ENCODE measurements at places on chromosomes 6 and 20.

GRCh38 chr6:161139766-161140553, 133.9 kb downstream of the AGPAT4 start:
- DNase-seq, result no peak

DNA sequence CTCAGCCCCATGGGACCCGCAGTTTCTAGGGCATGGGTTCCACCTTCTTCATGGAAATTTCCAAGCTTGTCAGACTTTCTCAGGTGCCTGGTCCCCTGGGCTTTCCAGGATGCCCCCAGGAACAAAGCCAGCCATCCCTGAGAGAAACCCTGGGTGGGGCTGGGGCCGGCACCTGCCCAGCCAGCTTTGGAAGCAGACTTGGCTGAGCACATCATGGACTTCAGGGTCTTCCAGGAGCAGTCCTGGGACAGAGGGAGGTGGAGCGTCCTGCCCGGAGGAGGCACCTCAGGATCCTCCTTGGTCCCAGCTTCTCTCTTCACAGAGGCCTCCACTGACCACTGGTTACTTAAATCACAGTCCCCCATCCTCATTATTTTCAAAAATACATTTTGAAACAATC, 13.5 kb downstream of the MYT1 start:
- DNase-seq, result no peak

DNA sequence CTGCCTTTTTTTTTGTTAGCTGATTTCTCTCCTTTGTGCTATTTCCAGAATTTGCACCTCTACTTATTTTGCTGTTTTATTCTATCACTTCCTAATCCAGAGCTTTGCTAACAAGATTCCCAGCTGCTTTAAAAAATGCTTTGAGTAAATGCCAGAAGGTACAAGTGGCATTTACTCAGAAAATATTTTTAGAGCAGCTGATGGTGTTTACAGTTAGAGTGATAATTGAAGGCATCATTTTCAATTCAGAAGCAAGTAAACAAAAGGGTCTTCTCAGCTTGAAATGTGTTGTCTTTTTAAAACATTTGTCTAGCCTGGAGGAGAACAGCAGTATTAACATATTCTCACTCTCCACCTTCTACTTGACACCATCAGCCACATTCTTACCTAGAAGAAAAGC, 99.9 kb downstream of the OTOR start:
- DNase-seq, result no peak

- no peak for DNase-seq
These were observed 734.3 kb downstream of the QKI start for GRCh38 chr6:164148788-164149187.

- no peak for DNase-seq
These were observed 317.2 kb upstream of the AGPAT4 start for GRCh38 chr6:161590961-161591627.

GRCh38 chr6:170167657-170168159, 123.2 kb downstream of the DLL1 start:
- no peak for DNase-seq

DNA sequence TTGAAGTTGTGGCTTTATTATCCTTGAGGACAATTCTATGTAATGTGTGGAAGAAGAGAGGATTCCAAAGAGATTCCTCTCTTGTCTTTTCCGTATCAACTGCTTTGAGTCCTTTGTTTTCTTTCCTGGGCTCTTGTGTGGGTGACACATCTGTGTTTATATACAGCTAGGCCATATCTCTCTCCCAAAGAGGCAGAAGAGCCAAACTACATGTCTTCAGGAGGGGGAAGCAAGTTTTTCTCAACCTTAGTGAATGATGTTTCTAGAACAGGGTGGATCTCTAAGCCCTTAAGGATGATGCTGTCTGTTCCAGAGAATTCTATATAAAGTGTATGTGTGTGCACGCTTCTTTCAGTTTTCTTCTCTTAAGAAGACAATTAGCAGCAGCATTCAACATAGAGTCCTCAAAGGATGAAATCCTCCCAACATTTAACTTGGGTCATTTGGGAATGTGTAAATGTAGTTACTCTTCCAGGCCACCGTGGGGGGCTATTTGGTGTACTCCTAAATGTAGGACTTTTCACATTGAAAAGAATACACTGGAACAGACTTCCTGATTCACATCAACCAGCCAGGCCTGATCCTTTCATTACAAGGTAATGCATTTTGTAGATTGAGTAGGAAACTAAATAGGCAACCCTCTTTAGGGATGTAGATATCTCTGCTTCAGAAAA, 92.8 kb upstream of the EEF1E1 start:
- no peak for DNase-seq

GRCh38 chr20:43824309-43825050, 90.2 kb upstream of the TOX2 start:
- peak; percentile 17 for DNase-seq

GRCh38 chr20:57369596-57369995, 18.5 kb downstream of the RAE1 start:
- no peak for DNase-seq

GRCh38 chr6:64644024-64644423, 1008.4 kb downstream of the PHF3 start:
- no peak for DNase-seq

- DNase-seq, result no peak
These were observed 12.1 kb downstream of the MANBAL start for GRCh38 chr20:37301558-37301957.

DNA sequence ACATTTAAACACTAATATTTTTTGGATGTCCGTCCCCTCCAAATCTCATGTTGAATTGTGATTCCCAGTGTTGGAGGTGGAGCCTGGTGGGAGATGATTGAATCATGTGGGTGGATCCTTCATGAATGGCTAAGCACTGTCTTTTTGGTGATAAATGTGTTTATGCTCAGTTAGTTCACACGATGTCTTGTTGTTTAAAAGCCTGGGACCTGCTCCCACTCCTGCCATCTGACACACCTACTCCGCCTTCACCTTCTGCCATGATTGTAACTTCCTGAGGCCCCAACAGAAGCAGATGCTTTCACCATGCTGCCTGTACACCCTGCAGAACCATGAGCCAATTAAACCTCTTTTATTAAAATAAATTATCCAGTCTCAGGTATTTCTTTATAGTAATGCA, 114.7 kb downstream of the TNFAIP3 start:
- DNase-seq, result no peak

GRCh38 chr20:219290-220115, 7.6 kb upstream of the DEFB129 start:
- DNase-seq, result no peak

DNA sequence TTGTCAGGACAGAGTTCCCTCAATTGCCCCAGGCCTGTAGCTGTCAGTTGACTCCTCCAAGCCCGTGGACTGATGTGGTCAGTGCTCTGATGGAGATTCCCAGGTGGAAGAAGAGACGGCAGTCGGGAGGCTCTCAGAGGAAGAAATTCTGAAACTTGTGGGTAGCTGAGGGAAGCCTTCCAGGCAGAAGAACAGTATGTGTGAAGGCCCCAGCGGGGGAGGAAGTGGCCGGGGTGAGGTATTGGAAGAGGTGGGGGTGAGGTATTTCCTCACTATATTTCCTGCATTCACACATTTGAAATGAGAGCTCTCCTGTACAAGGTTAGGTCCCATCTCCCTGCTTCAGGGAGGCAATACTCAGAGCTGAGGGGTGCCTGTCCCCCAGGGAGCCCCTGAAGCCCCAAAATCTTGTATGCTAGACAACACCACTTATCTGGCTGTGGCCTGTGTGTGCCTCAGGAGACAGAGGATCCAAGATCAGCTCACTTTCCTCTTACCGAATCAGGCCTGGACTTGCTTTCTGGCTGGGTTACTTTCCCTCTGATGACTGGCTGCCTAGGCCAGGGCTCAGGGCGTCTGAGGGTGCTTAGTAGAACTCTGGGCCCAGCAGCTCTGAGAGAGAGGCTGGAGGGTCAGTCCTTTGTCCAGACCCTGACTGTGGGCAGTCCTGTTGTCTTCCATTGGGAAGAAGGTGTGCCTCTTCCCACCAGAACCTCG, 49.3 kb upstream of the MYL9 start:
- no peak for DNase-seq

DNA sequence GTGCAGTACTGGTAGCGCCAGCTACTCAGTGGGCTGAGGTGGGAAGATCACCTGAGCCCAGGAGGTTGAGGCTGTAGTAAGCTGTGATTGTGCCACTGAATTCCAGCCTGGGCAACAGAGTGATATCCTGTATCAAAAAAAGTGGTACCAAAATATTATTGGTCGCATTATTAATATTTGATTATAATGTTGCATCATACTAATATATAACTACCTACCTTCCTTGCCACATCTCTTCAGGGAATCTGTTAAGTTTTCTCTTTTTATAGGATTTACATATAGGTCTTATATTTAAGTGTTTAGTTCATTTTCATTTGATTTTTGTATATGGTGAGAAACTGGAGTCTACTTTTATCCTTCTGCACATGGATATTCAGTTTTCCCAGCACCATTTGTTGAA, 66.3 kb upstream of the PHACTR3 start:
- no peak for DNase-seq

DNA sequence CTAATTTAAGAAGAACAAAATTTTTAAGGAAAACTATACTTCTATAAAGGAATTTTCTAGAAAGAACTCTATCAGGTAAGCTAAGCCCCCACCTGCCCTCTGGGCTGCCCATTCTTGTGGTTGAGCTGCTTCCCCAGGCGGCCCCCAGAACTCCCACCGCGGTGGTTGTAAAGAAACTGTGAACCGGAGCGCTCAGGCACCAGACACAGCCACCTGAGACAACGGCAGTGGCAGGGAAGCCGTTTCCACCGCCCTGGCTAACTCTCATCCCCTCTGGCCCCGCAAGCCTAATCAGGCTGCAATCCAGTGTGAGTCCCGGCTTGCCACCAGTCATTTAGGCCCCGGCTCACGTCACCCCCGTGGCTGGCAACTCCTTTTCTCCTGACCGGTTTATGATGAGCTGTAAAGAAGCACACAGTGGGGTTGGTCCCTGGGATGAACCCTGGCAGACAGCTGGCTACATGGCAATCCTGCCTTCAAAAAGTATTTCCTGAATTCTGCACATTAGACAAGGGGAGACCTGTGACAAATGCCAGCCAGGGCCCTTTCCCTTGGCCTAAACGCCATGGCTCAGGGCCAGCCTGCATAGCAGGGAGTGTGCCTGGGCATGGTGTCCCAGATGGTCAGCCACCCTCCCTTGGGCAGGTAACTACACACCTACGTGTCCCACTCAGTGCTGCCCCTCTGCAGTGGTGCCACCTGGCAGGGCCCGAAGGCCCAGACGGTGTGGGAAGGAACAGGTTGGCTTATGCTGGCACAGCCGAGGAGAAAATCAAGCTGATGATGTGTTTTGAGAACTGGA, 63.8 kb upstream of the GPR31 start:
- DNase-seq, result no peak

GRCh38 chr6:88985901-88986300, 22.5 kb upstream of the RNGTT start:
- no peak for DNase-seq

- no peak for DNase-seq
These were observed 537.5 kb downstream of the BTBD3 start for GRCh38 chr20:12455148-12455547.

GRCh38 chr20:32053648-32054047, 1.6 kb downstream of the HCK start:
- no peak for DNase-seq

DNA sequence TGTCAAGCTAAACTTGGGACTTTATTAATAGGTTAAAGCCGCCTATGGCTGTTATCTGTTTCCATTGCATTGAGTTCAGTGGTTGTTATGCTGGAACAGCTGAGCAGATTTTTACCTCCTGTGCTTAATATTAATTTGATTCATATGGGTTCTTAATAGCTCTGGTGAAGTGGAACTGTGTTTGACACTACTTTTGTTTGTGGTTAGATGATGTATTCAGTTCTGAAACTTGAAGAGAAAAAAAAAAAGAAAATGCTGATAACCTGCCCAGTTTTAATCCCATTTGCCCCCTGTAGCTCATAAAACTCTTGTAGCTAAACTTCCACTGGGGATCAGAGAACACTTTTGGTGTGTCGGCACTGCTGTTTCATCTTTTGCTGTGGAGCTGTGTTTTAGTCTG, 117.8 kb downstream of the ZDHHC14 start:
- DNase-seq, result no peak

- no peak for DNase-seq
These were observed 159.4 kb upstream of the TAB2 start for GRCh38 chr6:149158076-149158475.

- DNase-seq, result no peak
These were observed 20.0 kb upstream of the VNN1 start for GRCh38 chr6:132733814-132734213.

DNA sequence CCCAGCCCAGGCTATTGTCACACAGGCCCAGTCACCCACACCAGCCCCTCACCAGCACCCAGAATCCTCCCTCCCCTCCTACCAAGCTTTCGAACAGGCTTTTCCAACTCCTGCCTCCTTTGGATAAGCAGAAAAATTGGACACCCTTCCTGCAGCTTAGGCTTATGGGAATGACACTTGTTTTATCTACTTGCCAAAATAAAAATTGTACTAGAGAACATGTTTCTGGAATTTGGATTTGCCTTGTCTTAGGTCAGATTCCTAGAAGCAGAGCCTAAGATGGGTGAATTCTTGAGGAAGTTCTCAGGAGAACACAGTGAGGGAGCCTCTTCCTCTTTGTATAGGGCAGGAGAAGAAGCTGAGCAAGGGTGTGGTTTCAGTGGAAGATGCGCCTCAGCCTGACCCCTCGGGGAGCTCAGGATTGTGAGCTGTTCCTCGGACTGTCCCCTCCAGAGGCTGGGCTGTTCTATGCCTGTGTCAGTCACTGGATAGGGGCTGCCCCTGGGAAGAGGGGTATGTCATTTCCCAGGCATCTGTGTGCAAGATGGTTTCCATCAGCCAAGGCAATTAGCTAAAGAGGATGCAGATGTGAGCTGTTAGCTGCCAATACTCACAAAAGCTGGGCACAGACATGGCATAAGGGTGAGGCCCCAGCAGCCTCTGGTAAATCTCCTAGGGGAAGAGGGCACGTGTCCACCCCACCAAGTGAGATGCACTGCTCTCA, 33.9 kb downstream of the ITPR3 start:
- DNase-seq, result no peak

DNA sequence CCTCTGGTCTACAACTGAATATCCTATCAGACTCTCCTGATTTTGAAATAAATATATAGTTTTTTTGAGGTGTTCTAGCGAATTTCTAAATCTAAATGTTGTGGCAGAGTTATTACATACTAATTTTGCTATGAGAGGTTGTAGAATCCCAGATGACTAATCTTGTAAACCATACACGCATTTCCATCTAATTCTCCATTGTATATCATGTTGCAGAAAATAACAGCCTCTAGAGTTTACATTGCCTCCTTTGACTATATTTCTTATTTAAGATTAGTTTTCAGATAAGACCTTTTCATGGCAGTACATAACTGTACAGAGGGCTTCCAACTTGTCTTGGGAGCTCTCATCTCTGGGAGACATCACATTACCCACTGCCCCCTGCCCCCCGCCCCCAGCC, 22.9 kb downstream of the PTPN1 start:
- DNase-seq, result no peak

- no peak for DNase-seq
These were observed 142.5 kb upstream of the PREP start for GRCh38 chr6:105545228-105545920.

- DNase-seq, result no peak
These were observed 13.0 kb downstream of the ZC3H12D start for GRCh38 chr6:149471801-149472200.

DNA sequence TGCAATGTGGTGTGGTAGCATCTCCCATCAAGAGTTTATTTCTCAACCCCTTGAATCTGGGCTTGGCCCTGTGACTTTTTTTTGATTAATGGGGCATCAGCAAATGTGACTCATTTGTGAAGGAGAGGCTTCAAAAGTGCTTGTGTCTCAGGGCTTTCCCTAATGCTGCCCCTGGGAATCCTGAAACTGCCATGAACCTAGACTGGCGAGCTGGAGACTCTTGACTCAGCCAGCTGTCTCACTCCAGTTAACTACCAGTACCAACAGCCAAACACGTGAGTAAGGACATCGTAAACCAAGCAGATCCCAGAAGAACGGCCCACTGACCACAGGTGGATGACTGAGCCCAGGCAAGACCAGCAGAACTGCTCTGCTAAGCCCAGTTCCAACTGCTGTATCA, 72.8 kb upstream of the ADTRP start:
- no peak for DNase-seq
